ENCODE measurements at places on chromosomes 1 and 21.

DNA sequence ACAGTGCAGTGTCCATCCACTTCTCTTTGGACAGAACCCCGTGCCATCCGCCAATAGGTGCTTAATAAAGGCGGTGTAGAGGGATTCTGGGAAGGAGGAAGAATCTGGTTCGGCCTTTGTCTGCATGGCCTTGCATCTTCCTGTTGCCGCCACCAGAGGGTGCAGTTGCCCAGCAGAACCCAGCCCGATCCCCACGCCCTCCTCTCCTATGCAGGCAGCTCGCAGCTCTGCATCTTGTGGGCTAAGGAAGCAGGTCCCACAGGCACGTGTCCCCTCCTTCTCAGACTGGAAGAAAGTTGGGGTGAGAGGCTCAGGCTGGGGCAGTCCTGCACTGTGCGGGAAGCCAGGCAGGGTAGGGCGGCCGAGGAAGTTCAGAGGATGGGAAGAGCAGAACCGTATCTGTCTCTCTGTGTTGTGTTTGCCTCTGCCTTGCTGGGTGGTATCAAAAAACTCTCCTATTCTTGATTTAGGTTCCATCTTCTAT lies 20.8 kb downstream of the NAV1 start:
- DNase-seq = peak; percentile 63

DNA sequence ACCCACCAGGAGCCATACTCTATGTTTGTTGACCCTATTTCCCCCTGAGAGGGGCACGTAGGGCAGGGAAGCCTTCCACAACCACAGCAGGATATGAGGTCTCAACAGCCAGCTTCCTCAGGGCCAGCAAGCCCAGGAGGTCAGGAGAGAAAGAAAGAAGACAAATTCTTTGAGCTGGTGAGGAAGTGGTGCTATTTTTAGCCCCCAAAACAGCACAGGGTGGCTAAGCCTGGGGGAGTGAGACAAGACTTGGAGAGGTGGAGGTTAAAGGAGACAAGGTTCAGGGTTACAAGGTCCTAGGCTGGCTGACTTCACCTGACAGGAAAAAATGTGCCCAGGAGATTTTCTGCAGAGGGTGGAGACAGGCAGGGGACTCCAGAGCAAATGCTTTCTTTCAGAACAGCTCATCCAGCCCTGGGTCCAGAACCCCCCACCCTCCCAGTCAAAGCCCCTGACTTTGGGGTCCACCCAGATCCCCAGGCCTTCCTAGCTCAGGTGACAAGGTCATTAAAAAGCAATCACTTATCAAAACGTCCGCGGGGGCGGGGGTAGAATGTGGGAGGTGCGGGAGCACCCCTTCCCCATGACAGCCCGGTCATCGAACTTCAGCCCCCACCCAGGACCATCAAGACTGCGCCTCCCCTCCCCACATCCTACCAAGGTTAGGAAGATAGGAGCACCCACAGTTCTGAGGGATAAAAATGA lies 1.3 kb downstream of the SV2A start:
- DNase-seq = no peak

GRCh38 chr21:35057428-35057827 lies 8.3 kb upstream of the RUNX1 start:
- DNase-seq = no peak

DNA sequence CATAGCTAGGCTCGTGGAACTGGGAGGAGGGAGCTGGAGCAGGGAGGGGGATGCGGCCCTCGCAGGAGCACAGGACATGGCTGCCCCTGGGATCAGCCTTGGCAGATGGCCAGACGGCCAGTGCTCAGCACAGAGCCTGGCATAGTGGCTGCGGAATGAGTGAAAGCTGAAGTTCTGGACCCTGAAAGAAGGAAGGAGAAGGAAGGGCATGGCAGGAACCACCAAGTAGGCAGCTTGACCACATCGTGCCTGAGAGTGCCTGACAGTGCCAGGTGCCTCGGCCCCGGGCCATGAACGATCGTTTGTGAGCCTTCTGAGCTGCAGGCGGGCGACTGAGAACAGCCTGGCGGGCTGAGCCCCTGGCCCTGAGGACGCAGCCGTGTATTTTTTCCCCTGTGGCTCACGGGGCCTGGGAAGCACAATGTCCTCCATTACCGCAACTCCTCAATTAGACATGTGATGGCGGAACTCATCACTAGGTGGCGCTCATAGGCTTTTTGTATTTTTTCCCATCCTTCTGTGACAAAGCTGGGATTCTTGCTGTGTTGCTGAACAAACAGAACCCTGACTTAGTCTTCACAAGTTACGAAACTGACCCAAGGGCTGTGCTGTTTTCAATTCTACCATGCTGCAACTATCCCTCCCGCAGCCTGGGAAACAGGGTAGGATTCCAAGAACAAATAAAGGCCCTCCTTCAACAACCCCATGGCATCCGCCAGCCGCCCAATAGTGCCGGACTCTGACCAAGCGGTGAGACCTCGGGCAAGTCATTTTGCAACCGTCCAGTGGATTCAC lies 29.9 kb upstream of the TMEM61 start:
- DNase-seq = peak; percentile 37

DNA sequence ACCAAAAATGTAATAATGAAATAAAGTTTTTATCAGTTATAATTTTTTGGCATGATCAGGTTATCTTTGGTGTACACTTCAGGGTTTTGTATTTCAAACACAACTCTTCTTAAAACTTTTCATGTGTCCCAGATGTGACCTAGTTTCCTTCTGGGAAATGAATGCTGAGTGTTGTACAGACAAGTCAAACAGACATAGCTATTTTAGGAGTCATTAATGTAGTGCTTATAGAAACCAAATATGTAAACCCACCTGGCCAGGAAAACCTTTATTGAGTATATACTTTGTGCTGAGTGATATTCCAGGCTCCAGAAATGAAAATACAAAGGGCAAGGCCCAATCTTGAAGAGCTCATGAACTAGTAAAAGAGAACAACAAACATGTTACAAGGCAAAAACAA lies 25.9 kb upstream of the HOOK1 start:
- DNase-seq = no peak

DNA sequence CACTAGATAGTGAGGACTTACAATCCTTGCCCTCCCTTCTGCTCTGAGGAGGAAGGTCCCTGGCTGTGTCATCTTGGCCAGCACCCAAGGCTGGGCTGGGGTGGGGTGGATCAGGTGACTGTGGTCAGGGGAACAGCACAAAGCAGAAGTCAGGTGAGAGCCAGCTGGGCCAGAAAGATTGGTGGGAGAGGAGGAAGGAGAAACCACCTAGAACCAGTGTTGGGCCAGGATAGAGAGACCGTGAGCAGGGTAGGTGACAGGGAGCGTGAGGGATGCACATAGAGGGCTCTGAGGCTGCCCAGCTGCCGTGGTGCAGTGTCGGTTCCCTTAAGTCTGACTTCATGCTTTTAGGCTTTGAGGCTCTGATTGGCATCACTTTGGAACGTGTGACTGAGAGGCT lies 22.7 kb downstream of the NCF2 start:
- DNase-seq = no peak

DNA sequence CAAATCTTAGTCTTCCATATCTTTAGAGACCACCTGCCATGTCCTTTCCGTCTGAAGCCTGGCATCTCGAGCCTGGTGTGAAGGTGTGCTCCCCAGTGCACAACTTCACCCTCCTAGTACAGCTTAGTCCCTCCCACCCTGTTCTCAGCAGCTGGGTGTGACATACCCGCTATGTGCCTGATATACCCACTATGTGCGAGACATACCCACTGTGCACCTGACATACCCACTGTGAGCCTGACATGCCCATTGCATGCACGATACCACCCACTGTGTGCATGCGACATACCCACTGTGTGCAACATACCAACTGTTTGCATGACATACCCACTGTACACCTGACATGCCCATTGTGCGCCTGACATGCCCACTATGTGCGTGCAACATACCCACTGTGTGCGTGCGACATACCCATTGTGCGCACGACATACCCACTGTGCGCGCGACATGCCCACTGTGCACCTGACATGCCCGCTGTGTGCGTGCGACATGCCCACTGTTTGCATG lies 3.0 kb upstream of the RRP1 start:
- DNase-seq = no peak

- no peak for DNase-seq
These were observed 219.0 kb upstream of the L1TD1 start for GRCh38 chr1:61975638-61976037.

DNA sequence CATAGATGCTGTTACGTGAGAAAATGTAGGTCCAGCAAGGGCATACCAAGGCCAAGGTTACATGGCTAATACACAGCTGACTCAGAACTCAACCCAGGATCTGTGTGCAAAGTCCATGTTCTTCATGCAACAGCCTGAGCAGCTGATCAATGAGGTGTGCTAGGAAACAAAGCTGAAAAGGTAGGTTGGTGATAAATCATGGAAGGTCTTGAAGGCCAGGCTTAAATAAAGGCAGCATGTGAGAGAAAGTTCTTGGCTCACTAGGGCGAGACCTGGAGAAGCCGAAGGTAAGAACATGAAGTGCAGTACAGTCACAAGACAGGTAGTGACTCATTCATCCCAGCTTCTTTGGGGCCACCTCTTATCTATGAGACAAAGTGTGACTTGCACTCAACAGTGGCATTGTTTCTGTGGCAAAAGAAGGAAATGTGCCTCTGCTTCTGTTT lies 33.4 kb downstream of the TLR5 start:
- DNase-seq = no peak

- DNase-seq = no peak
These were observed 39.5 kb upstream of the CASZ1 start for GRCh38 chr1:10835822-10836421.

GRCh38 chr21:35208810-35209517 lies 159.9 kb upstream of the RUNX1 start:
- DNase-seq = no peak

DNA sequence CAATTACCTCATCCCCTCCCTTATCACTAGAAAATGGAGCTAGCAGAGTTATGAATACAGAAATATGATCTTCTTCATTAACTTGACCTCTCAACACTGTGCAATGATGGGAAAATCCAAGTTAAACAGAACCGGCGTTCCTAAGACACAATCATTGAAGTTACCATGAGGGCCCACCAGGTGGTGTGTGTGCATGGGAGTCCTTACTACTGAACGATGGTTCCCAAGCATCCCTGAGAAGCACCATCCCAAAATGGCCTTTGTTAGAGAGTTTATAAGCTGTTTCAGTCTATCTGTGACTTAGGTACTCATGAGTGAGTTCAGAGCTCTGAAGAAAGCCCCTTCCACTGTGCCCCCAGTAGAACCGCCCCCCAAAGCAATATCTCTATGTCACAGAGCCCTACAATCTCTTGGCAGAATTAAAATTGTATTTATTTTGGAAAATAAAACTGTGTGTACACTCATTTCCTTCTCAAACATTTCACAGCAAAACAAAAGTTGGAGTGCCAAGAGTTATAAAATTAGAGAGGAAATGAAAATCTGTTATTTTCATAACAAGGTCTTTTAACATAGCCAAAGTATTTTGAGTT lies 56.8 kb downstream of the PLD5 start:
- DNase-seq = no peak

DNA sequence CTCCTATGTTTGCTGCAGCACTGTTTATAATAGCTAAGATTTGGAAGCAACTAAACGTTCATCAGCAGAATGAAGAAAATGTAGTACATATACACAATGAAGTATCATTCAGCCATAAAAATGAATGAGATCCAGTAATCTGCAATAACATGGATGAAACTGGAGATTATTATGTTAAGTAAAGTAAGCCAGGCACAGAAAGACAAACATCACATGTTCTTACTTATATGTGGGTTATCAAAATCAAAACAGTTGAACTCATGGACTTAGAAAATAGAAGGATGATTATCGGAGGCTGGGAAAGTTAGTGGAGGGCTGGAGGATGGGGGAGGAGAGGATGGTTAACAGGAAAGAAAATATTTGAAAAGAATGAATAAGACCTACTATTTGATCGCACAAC lies 1017.6 kb downstream of the KCNT2 start:
- no peak for DNase-seq

- DNase-seq = no peak
These were observed 66.4 kb downstream of the LRRC8D start for GRCh38 chr1:89887270-89887669.

DNA sequence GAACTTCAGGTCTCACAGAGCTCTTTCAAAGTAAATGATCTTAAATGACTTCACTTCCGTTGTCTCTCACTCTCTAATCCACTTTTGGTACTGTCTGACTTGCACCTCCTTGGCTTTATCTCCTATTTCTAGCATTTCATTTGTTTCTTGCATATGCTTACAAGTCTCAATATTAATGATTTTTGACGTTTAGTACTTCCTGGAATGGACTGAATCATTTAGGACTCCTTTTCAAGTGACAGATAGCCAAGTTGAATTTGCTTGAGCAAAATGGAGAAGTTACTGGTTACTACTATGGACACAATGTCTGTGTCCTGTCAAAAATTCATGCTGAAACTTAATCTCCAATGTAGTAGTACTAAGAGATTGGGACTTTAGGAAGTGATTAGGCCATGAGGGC lies 7.0 kb upstream of the SGIP1 start:
- no peak for DNase-seq

DNA sequence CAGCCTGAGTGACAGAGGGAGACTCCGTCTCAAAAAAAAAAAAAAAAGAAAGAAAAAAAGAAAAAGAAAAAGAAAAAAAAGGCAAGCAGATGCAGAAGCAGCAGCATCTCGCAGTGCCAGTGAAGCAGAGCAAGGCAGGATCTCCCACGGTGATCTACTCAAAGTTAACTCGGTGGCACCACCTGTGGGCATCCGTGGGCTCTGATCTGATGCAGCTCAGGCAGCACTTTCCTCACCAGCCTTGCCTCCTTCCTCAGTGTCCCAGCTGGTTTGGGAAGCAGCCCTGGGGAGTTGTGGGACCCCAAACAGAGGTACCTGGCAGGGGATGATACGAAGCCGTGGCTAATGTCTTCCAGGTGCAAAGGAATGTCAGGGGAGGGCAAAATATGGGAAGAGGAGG lies 104.3 kb upstream of the KRTAP19-8 start:
- DNase-seq = peak; percentile 42

DNA sequence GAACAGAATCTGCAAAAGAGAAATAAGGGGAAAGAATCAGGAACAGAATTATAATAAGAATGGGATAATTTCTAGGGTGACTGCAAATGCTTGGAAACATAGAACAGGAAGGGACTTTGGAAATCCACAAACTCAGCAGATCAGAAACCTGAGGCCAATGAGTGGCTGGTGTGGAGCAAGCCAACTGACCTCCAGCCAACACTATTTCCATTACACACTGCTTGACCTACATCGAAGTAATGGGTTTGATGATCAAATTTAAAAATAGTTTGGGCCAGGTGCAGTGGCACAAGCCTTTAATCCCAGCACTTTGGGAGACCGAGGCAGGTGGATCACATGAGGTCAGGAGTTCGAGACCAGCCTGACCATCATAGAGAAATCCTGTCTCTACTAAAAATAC lies 284.9 kb downstream of the GRIK1 start:
- DNase-seq = no peak

GRCh38 chr1:89298461-89298860 lies 25.8 kb upstream of the GBP5 start:
- DNase-seq = no peak

GRCh38 chr1:185786524-185786923 lies 52.3 kb downstream of the HMCN1 start:
- no peak for DNase-seq
